Activated CD4-positive, CD25-positive, alpha-beta regulatory T cell treated with anti-CD3 and anti-CD28 coated beads, Interleukin-2, amount 50 U/mL, for 72 hours (primary cell): ENCODE measurements at places on chromosomes 7 and 10.

DNA sequence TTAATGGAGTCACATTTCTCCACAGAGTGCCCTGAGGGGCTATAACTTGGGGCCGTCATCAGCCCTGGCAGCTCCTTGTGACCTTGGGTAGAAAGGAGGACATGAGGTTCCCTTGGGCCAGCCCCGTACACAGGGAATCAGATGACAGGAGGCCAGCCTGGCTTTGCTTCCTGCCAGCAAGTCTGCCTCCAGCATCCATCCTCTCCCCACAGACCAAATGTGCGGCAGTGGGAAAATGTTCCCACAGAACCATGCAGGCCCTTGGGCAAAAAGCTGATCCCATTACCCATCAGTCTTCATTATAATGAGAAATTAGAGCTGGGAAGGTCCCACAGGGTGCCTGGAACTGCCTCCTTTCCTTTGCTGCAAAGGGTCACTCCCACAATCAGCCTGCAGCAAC lies 908.3 kb downstream of the GRID1 start:
- DNase-seq = no peak

- no peak for DNase-seq
These were observed 346.9 kb downstream of the TYW1 start for GRCh38 chr7:67343572-67343971.

- no peak for DNase-seq
These were observed 45.7 kb downstream of the CXCL12 start for GRCh38 chr10:44339218-44339617.

DNA sequence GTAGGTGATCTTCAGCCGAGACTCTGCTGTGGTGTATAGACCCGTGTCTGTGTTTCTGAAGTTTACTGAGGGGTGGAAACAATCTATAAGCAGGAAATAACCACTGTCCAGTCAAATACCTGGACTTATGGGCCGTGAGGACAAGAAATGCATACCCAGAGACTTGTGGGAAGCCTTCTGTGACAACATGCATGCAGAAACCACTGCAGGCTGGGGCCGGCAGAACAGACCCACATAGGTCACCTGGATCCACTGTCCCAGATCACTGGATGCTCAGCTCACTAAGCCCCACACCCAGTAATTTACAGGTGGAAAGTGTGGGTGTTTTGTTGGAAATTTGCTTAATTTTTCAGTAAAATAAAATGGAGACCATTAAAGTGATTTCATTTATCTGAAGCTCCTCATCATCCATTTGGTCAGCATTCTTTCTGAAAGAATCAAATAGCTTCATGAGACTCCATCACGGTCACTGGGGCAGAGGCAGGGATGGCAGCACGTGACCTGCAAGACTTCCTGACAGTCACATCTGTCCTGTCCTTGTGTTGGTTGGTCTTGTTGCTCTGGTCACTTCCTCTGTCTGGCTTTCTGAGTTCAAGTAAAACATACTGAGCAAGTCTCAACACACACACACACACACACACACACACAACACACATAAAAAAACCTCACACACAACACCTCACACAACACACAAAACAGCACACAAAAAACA lies 108.3 kb downstream of the TNS3 start:
- no peak for DNase-seq

DNA sequence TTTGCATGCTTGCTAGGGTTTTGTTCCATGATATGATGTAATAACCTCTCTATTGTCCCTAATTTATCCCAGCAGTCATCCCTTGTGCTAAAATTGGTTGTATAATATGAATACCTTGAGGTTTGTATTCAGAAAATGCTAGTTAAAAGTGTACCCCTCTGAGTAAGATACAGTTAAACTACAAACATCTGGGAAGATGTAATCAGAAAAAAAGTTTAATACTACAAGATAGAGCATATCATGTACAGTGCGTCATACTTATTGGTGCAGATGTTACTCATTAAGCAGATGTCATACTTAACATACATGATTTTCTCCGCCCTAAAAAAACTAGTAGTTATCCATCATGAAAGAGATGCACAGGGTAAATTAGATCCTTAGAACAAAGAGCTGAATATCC lies 336.1 kb upstream of the KCND2 start:
- no peak for DNase-seq

DNA sequence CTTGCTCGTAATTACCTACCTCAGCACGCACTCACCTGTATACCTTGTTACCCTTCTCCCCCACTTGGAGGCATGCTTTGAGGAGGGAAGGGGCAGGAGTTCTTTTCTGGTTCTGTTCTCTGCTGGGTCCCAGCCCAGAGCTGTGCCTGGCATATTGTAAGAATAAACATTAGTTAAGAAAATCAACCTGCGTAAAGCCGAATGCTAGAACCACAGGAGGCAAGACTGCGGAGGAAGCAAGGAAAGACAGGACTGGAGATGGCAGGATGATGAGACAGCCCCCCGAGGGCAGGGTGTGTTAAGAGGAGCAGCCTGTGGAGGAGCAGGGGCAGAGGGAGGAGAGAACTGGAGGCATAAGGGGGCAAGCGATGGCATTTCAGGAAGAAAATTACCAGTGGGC lies 9.5 kb downstream of the C10orf53 start:
- DNase-seq = no peak
